ENCODE measurements at places on chromosomes 7 and 10.

DNA sequence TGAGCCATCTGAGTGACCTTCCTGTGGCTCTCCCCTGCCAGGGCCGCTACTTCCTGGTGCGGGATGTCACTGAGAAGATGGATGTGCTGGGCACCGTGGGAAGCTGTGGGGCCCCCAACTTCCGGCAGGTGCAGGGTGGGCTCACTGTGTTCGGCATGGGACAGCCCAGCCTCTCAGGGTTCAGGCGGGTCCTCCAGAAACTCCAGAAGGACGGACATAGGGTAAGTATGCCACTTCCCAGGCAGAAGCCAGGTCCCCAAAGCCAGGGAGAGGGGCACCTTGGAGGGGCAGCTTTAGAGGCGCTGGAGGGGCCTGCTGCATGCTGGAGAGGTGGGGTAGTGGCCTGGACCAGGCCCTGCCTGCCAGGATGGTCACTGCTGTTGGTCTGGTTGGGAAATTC lies 51.3 kb downstream of the PALD1 start:
- no peak for DNase-seq

DNA sequence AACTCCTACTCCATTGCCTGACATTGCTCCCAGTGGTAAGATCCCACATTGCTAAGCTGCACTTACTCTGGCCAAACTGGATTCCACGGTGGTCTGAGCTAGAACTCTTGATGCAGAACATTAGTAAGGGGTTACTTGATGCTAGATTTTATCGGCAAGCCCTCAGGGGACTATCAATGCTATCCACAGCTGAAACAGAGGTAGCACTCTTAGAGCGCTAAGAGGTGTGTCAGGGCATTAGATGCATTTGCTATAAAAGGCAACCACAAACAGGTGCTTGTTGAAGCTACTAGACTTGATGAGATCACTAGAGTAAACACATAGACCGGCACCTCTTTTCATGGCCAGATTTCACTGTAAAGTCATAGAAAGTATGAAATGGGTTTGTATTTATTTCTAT lies 116.3 kb downstream of the MDFIC start:
- DNase-seq: no peak

GRCh38 chr10:132050191-132050590 lies 15.6 kb upstream of the JAKMIP3 start:
- no peak for DNase-seq

GRCh38 chr7:157738066-157738460 lies 401.3 kb downstream of the DNAJB6 start:
- no peak for DNase-seq

All from cortex of kidney (tissue), 1 donor.